Naive thymus-derived CD8-positive, alpha-beta T cell (primary cell): ENCODE measurements at places on chromosomes 5 and 9.
A peak's percentile ranks its signal among the peaks of the same experiment; 100 is the strongest.

- DNase-seq = peak; percentile 14
Observed at GRCh38 chr5:157342822-157343402, 77.0 kb downstream of the CYFIP2 start.

GRCh38 chr5:93715327-93715726 lies 26.1 kb downstream of the POU5F2 start:
- no peak for DNase-seq

GRCh38 chr5:152136321-152136720 lies 211.7 kb upstream of the GLRA1 start:
- DNase-seq = no peak

GRCh38 chr9:100590481-100590880 lies 12.6 kb downstream of the CAVIN4 start:
- no peak for DNase-seq

DNA sequence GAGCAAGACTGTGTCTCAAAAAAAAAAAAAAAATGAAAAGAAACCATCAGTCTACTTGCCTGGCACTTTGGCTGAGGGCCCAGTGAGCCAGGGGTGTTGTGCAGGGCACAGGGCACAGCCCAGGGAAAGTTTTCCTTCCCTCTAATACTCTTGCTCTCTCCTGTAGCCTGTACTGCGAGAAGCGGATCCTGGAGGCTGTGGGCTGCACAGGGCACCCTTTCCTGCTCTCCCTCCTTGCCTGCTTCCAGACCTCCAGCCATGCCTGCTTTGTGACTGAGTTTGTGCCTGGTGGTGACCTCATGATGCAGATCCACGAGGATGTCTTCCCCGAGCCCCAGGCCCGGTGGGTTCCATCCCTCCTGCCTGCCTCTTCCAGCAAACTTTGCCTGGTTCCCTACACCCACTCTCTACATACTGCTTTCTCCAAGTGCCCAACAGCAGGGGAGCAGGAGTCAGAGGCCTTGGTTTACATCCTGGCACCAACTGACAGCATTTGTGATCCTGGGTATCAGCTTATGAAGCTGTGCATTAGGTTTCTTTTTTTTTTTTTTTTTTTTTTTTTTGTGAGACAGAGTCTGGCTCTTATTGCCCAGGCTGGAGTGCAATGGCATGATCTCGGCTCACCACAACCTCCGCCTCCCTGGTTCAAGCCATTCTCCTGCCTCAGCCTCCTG lies 7.2 kb downstream of the ZDHHC12 start:
- DNase-seq = no peak

GRCh38 chr9:128819716-128820664 lies 1.7 kb downstream of the ENDOG start:
- no peak for DNase-seq

DNA sequence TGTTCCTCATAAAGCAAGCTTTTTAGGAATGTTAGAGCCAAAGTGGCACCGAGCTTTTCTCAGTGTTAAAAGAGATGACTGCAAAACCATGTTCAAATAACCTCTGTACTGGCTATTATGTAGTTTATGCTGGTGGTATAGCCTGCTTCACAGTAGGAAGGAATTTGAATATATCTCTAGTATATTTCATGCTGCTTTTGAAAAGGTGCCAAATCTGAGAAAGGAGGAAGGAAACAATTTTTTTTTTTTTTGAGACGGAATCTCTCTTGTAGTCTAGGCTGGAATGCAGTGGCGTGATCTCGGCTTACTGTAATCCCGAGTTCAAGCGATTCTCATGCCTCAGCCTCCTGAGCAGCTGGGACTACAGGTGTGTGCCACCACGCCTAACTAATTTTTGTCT lies 13.5 kb downstream of the CREBRF start:
- DNase-seq = no peak

- peak; percentile 57 for DNase-seq
Observed at GRCh38 chr5:141868541-141868940, 9.7 kb downstream of the PCDH1 start.

DNA sequence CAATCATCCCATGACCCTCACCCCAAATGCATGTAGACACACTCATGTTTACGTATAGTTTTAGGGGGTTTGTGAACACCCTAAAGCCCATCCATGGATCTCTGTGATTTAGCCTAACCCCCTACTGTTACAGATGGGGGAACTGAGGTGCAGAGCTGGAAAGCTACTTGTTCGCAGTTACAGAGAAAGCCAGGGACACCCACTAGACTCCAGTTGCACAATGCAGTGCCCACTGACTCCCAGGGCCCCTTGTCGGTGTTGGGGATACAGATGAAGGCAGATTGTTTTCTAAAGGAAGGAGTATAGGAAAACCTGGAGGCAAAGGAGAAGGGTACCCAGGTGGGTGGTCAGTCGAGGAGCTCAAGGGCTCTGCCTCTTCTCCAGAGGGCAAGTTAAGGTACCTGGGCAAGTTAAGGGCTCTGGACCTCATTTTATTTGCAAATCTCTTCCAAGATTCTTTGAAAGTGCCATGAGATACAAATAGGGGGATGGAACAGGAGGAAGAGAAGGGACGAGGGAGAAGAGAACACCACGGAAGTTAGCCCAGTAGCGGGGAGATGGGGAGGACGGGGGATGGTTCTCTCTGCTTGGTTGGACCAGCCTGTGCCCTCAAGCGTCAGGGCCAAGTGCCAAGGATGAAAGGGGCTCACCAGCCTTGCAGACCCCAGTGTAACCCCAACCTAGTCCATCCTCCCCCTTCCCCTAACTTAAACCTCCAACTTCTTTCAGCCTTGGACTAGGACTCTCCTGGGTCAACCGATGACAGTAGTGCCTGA lies 958 bp downstream of the MYOZ3 start:
- no peak for DNase-seq

GRCh38 chr9:25284365-25284764 lies 393.9 kb downstream of the TUSC1 start:
- DNase-seq = no peak

- DNase-seq = no peak
Observed at GRCh38 chr9:125700791-125701190, 6.2 kb downstream of the MAPKAP1 start.

DNA sequence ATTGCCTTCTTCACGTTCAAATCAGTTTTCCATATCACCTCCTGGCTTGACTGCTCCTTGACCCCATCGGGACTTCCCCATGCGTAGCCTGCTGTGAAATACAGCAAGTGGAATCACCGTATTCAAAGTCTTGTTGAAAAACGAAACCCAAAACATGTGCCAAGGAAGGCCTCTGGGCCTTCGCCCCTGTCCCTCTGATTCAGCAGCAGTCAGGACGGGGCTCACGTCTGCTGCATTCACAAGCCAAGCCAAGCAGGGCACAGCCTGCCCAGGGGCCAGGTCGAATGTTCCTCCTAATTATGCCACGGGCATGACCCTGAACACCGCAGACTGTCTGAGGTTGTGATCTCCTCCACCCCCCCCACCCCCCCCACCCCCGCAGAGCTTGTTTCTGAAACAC lies 960 bp upstream of the CTNND2 start:
- no peak for DNase-seq

DNA sequence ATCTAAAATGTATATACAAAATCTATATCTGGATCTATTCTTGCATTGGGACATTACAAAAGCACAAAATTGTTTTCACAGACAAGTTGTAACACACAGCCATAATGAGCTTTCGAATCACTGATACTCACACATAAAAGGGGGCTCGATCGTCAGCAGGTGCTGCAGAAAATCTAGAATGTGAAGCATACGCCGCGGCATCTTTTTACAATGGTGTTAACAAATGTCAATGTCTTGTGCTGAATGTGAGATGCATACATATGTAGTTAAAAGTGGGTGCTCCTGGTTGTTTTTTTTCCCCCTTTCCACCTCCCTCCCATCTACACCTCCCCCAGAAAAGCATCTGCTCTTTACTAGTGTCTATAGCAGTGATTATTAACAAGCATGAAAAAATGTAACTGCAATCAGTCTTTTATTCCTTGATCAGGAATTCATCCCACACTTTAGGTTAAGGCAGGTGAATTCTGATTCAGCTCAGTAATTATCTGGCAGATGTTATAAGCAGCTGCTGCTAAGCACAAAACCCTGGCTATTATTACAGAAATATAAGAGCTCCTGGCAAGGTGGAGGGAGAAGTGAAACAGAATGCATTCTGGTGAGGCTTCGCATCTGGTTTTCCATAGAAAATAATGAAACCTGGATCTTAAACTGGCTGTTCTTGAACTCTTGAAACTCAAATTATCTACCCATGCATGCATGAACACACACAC lies 114.1 kb downstream of the MPDZ start:
- DNase-seq = no peak
